ENCODE measurements at places on chromosomes 6 and 20. TPM values are rescaled to one million over a fixed set of nuclear protein-coding genes. Genes with fewer than 3 reads are reported as not detected.

HLA-DOA gene
- total RNA-seq: 358 TPM

NT5E gene
- total RNA-seq: 143 TPM

CST4 gene
- not detected for total RNA-seq

PLAGL1 gene
- 86.3 TPM for total RNA-seq

ERVFRD-1 gene
- not detected for total RNA-seq

LRRN4 gene
- total RNA-seq: not detected

TUBB1 gene
- not detected for total RNA-seq

FKBP1C gene
- total RNA-seq: not detected

F13A1 gene
- 91.9 TPM for total RNA-seq

KIAA1755 gene
- 15.2 TPM for total RNA-seq

TMEM74B gene
- not detected for total RNA-seq

CLVS2 gene
- total RNA-seq: not detected

LAMA2 gene
- 45.2 TPM for total RNA-seq

OVOL2 gene
- total RNA-seq: not detected

TRIM15 gene
- not detected for total RNA-seq

TMEM244 gene
- not detected for total RNA-seq

HLA-DQB2 gene
- 0.53 TPM for total RNA-seq

FAM83C gene
- not detected for total RNA-seq

CPNE5 gene
- 1.3 TPM for total RNA-seq

MEP1A gene
- total RNA-seq: not detected

ACSS1 gene
- total RNA-seq: 19.5 TPM

MLN gene
- not detected for total RNA-seq

PABPC1L gene
- total RNA-seq: 22.9 TPM

ZSCAN16 gene
- total RNA-seq: not detected

AIF1 gene
- total RNA-seq: 1.7 TPM

UST gene
- total RNA-seq: 27.0 TPM

MUCL3 gene
- total RNA-seq: not detected

CDSN gene
- total RNA-seq: not detected

TAAR9 gene
- not detected for total RNA-seq

TSPO2 gene
- total RNA-seq: not detected

GLP1R gene
- not detected for total RNA-seq

All from ascending aorta (tissue), 2 donors.